ENCODE measurements at places on chromosomes 12 and 14.

- no peak for DNase-seq
Measured at GRCh38 chr14:61203081-61203753, 77.9 kb downstream of the TMEM30B start.

GRCh38 chr14:101460986-101461750 is 100.1 kb upstream of the DIO3 start:
- DNase-seq: no peak

GRCh38 chr14:76653875-76654572 is 107.2 kb upstream of the VASH1 start:
- DNase-seq: no peak

- DNase-seq: no peak
Measured at GRCh38 chr12:7035463-7035862, 17.2 kb upstream of the LPCAT3 start.

DNA sequence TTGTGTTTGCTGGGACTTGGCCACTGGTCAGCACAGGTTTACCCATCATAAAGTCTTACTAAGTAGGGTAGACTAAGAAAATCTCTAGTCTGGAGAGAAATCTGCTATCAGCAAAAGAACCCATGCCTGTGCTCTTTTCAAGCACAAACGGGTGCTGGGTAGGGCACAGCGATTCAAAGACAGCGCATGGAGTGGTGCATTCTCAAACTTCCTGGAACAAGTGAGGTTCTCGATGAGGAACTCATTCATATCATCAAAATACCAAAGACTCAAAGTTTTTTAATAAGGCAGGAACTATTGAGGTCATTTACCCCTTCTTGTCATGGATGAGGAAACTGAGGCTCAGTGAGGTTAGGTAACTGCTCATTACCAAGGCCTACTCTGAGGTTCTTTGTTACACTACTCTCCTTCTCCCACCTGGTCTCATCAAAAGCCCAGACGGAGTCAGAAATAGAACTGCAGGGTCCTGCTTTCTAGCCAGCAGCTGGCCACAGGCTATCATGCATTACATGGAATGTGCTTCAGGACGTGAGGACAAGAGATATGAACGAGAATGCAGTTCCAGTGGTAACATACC is 390.3 kb downstream of the ZFP36L1 start:
- no peak for DNase-seq

DNA sequence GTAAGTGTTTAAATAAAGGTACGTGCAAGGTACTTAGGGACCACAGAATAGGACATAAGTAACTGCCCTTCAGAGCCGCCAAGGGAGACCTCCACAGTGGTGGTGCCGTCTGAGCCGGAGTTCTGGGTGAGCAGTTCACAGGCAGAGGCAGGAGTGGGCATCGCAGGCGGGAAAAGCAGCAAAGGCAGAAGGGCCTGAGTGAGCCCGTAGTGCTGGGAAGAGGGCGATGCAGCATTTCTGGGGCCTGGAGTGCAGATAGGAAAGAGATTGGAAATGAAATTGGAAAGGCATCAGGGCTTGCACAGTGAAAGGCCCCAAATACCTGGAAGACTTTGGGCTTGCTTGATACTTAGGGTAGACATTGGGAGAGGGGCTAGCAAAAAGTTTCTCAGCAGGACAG is 32.9 kb downstream of the EVL start:
- DNase-seq: no peak

- DNase-seq: no peak
Measured at GRCh38 chr14:53458368-53458814, 305.3 kb upstream of the DDHD1 start.

DNA sequence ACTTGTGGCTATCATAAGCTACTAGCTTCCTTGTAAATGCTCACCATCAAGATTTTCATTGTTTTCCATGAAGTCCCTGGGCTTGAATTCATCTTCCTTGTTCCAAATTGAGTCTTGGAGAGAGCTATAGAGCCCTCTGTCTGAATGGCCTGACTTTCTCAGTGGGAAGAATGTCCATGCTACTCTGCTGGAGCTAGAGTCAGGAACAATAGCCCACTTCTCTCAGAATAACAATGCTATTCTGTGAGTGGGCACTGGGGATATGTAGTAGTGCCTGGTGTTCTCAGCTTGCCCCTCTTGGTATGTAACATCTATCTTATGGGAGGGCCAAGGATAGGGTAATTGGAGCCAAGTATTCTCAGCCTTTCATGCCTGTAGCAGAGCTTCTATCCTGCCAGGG is 127.6 kb upstream of the TRHDE start:
- DNase-seq: no peak

- no peak for DNase-seq
Measured at GRCh38 chr12:43969882-43970281, 134.0 kb downstream of the TMEM117 start.

DNA sequence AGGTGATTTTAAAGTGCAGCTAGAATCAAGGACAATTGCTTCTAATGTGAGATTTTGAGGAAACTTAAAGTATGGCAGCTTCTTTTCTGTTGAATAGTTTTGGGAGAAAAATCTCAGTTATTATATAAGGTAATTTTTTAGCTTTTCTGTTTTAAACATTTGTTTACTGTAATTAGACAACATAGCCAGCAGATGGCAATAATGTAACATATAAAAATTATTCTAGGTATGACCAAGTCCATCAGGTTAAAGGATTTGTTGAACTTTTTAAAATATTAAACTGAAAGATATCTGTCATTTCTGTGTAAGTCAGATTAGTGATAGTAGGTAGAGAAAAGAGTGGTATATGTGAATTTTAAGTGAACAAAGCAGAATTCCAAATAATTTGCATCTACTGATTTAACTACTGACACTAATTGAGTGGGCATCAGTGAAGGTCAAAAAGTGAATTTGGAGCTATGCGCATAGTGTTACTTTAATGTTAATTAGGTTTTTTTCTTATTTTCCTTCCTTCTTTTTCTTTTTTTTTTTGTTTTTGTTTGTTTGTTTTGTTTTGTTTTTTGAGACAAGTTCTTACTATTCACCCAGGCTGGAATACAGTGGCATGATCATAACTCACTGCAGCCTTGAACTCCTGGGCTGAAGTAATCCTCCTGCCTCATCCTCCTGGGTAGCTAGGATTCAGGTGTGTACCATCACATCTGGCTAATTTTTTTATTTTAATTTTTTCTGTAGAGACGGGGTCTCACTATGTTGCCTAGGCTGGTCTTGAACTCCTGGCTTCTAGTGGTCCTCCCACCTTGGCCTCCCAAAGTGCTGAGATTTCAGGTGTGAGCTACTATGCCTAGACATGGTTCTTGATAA is 18.6 kb downstream of the PRORP start:
- DNase-seq: no peak

DNA sequence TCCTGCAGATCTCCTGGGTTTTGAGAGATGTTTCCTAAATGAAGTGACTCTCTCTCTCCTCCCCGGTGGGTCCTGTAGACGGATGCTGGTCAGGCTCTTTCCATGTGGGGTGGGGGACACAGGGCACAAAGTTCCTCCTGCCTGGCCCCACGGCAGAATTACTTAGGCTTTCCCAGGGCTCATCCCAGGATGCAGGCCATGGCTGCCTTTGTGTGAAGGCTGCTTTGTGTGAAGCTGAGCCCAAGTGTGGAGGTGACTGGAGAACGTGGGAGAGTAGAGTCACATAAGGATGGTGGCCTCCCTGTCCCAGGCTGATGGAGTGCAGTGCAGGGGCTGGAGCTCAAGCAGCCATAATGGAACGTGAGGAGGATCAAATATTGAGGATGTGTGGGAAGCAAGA is 200.2 kb downstream of the ADGRD1 start:
- DNase-seq: no peak

DNA sequence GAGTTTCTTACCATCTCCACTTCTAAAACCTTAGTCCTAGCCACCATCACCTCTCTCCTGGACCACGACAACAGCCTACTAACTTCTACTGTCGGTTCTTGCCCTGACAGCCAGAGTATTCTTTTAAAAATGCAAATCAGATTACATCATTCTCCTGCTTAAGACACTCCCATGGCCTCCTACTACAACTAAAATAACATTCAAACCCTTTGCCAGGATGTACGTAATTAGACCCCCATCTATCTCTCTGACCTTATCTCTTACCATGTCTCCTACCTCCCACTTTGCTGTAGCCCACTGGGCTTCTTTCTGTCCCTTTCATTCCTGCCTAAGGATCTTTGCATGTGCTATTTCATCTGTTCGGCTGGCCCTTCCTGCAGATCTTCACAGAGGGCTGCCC is 27.6 kb downstream of the TRIM9 start:
- DNase-seq: no peak

- DNase-seq: no peak
Measured at GRCh38 chr12:11624116-11624515, 25.4 kb upstream of the ETV6 start.

- DNase-seq: no peak
Measured at GRCh38 chr14:49366416-49366815, 219.8 kb downstream of the RPS29 start.

DNA sequence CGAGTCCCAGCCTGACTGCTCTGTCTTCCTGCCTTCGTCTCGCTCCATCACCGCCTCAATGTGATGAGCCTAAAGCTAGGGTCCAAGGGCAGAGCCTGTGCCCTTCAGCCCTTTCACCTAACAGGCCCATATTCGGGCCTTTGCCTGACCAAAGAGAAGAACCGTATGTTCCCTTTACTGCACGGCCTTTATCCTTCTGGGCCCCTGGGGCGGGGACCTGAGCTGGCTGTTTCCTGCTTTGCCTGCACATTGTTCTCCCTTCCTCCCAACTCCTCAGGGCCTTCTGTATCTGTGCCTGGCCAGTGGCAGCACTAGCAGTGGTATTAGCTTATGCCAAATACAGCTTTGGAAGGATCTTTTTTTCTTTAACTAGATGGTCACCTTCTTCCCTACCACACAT is 8.5 kb upstream of the MYL6B start:
- DNase-seq: no peak

- DNase-seq: no peak
Measured at GRCh38 chr14:77120771-77121743, 20.5 kb downstream of the ZDHHC22 start.

DNA sequence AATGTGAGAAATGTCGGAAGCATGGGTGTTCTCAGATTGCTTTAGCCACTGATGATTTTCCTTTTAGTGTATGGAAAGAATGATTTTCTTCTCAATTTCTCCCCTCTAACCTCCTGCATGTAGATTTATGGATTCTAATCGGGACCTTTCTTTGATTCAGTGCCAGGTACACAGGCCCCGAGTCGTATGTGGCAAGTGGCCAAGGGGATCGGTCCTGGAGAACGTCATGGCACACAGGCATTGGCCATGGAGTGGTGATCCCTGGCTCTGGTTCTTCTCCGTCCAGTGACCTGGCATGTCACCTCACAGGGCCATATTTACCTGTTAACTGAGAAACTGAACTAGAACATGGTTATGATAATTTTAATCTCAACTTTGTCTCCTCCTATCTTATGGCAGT is 58.1 kb downstream of the ETV6 start:
- no peak for DNase-seq

GRCh38 chr12:131757111-131757510 is 46.2 kb downstream of the SFSWAP start:
- no peak for DNase-seq

DNA sequence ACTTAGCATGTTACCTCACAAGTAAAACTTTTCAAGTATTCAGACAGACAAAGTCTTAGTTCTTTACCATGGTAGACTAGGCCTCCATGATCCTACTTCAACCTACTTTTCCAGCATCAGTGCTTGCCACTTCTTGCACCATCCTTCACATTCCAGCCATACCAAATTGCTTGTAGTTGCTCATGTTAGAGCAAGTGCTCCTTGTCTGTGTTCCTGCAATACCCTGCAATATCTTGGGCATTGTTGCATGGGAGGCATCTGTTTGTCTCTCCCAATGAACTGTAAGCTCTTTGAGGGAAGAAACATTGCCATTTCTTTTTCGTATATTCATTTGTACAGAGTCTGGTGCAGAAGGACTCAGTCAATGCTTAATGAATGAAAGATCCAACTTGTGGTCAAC is 78.0 kb downstream of the SRGAP1 start:
- DNase-seq: no peak

GRCh38 chr12:118055144-118055557 is 5.8 kb downstream of the WSB2 start:
- peak; percentile 33 for DNase-seq

- no peak for DNase-seq
Measured at GRCh38 chr12:92253301-92253700, 107.7 kb upstream of the BTG1 start.

- DNase-seq: no peak
Measured at GRCh38 chr14:24726480-24726879, 92.5 kb upstream of the GZMB start.

GRCh38 chr14:93686268-93686667 is 102.0 kb downstream of the PRIMA1 start:
- no peak for DNase-seq

GRCh38 chr12:68673788-68674187 is 13.0 kb upstream of the NUP107 start:
- no peak for DNase-seq

DNA sequence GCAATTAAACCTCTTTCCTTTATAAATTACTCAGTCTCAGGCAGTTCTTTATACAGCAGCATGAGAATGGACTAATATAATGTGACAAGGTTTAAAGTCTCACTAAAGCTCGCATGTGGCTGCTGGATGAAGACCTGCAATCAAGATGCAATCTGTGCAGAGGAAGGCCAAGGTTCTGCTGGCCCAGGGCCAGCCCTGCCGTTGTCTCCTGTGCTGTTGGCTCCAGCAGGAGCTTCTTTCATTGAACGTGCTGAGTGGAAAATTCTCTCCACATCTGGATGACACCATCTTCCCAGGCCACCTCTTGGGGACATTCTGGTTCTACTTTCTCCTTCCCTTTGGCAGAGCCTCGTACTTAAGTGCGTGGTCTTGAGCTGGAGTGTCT is 742.2 kb downstream of the VRK1 start:
- DNase-seq: no peak

DNA sequence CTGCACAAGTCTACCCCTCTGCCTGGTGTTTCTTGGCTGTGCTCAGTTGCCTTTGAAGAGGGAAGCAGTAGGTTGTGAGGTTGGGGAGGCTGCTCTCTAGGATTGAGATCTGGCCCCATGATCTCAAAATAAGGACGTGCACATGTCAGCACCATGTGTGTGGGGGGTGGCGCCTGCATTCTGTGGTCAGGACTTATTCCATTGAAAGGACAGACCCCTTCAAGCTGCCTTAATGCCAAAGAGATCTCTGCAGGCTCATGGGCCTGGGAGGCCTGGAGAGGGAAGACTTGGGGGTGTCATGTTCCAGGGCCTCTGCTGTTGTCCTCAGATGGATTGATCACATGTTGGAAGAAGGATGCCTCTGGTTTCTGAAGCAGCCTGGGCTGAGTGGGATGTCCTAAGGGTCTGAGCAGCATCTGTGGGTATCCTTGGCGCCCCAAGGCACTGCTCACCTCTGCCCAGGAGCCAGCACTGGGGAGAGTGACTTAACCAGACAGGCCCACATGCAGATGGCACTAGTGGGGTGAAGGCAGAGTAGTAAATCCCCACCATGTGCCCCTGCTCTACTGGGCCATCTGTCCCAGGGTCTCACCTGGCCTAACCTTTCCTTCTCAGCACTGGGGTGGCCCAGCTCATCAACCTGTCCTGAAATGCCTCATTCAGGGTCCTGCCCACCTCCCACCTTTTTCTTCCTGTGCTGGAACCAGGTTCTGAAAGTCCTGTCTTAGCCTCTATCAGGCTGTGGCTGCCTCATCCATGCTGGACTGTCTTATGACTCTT is 118.9 kb downstream of the ADGRD1 start:
- no peak for DNase-seq

GRCh38 chr14:33376510-33376909 is 437.8 kb downstream of the NPAS3 start:
- DNase-seq: no peak

Measured in stimulated activated CD8-positive, alpha-beta memory T cell treated with anti-CD3 and anti-CD28 coated beads, Interleukin-4, amount 100 ng/mL, for 1 hour (primary cell).